Choroid plexus epithelial cell (primary cell): ENCODE measurements at places on chromosomes 4 and X.

GRCh38 chrX:107204068-107204605 is 2.1 kb downstream of the NUP62CL start:
- no peak for DNase-seq

DNA sequence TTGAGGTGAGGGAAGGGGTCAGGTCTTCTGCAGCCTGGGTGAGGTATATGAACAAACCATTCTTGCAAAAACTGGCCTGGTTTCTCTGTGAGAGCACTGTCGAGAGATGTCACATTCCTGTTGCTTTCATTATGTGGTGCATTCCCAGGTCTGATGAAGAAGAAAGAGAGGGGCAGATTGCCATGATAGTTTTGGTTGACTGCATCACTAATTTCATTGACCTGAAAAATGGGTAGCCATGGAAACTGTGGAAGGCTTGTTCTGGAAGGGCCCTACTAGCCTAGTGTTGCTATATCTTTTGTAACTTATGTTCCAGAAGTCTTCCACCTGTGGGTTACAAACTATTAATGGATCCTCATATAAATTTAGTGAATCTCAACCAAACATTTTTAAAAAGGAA is 32.9 kb upstream of the CYBB start:
- DNase-seq: no peak

GRCh38 chr4:121665371-121665770 is 31.4 kb downstream of the ANXA5 start:
- no peak for DNase-seq

- DNase-seq: peak; percentile 5
These were observed 54.0 kb upstream of the MAP3K15 start for GRCh38 chrX:19569121-19569805.

GRCh38 chr4:133997436-133997835 is 204.2 kb downstream of the PABPC4L start:
- no peak for DNase-seq

DNA sequence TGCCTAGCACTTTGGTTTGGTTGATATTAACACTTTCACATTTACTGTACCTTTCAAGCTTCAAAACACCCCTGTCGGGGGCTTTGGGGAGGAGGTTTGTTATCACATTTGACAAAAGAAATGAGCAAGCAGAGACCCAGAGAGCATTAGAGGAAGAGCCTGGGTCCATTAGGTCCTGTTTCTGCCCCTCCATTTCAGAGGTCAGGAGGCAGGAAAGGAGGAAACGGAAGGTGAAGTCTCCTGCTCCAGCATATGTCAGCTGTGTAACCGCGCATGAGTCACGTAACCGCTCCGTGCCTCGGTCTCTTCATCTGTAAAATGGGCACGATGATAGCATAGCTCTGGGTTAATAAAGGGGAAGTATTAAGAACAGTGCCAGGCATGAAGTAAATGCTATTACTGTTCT is 201.9 kb upstream of the BCOR start:
- DNase-seq: no peak

DNA sequence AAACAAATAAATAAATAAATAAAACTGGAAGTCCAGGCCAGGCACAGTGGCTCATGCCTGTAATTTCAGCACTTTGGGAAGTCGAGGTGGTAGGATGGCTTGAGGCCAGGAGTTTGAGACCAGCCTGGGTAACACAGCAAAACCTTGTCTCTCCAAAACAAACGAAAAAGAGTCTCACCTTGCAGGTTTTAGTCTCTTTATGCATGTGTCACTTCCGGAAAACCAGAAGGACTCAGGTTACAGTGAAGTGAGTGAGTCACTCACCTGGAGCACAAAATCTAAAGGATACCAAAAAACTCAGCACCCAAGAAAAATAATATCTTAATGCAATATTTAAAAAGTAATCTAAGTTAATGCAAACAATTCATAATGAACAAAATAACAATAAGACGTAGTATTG is 20.1 kb upstream of the SLC34A2 start:
- no peak for DNase-seq

- DNase-seq: no peak
These were observed 34.1 kb downstream of the PRRG1 start for GRCh38 chrX:37383313-37383712.

- DNase-seq: peak; percentile 1
These were observed 96.5 kb upstream of the DUSP21 start for GRCh38 chrX:44747317-44747716.

DNA sequence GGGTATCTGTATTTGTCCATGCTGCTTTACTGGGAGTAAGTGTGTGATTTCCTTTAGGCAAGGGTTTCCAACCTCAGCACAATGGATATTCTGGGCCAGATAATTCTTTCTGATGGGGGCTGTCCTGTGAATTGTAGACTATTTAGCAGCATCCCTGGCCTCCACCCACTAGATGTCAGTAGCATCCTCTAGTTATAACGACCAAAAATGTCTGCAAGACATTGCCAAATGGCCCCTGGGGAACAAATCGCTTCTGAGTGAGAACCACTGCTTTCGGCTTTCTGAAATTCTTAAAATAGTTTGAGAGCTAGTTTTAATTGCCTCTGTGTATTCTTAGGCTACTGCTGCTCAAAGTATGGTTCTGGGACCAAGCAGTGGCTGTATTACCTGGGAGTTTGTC is 81.2 kb upstream of the GPM6B start:
- DNase-seq: peak; percentile 48
